ENCODE measurements at places on chromosomes 12 and 14.

GRCh38 chr12:94721173-94721572 is 70.8 kb upstream of the TMCC3 start:
- no peaks in the 10 kb centered on the region for H3K4me1 ChIP-seq
- H3K27me3 ChIP-seq, result no peaks in the 10 kb centered on the region
- no peak for DNase-seq
- H3K4me3 ChIP-seq, result no peak overlapping the region
- no peak overlapping the region for H3K27ac ChIP-seq

- H3K36me3 ChIP-seq, result no peaks in the 10 kb centered on the region
- H3K4me1 ChIP-seq, result peaks cover 7% of the 10 kb centered on the region
- H3K27ac ChIP-seq, result no peak overlapping the region
- H3K4me3 ChIP-seq, result no peak overlapping the region
Measured at GRCh38 chr12:54300225-54300731, 537 bp downstream of the NFE2 start.

- H3K4me1 ChIP-seq, result no peaks in the 10 kb centered on the region
- DNase-seq, result no peak
- no peak overlapping the region for H3K27ac ChIP-seq
- no peaks in the 10 kb centered on the region for H3K36me3 ChIP-seq
- H3K27me3 ChIP-seq, result no peaks in the 10 kb centered on the region
Measured at GRCh38 chr12:2295941-2296461, 243.2 kb downstream of the CACNA1C start.

- H3K27me3 ChIP-seq, result no peaks in the 10 kb centered on the region
- no peak overlapping the region for H3K4me3 ChIP-seq
- DNase-seq, result no peak
- no peaks in the 10 kb centered on the region for H3K4me1 ChIP-seq
- H3K36me3 ChIP-seq, result no peaks in the 10 kb centered on the region
Measured at GRCh38 chr12:68389305-68389704, 57.1 kb upstream of the MDM1 start.

DNA sequence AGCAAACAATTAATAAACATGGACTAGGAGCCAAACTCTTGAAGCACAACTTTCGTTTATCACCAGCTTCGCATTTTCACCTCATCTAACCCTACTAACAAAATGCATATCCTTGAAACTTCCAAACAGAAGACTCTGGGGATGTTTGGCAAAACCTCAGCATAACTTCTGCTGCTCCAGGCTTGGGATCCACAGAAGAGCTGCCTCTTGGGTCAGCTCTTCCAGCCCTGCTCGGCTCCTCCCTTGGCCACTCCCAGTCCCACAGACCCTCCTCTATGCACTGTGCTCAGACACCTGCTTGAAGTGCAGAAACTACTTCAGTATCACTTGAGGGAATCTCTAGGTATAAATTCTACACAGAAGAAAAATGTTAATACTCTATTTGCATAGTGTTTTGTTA is 110.0 kb upstream of the AMIGO2 start:
- H3K27ac ChIP-seq, result no peak overlapping the region
- H3K4me1 ChIP-seq, result peaks cover 4% of the 10 kb centered on the region
- DNase-seq, result no peak
- no peaks in the 10 kb centered on the region for H3K27me3 ChIP-seq
- H3K36me3 ChIP-seq, result no peaks in the 10 kb centered on the region

GRCh38 chr12:91984556-91984955 is 161.1 kb downstream of the BTG1 start:
- no peak for DNase-seq
- no peaks in the 10 kb centered on the region for H3K36me3 ChIP-seq
- no peak overlapping the region for H3K4me3 ChIP-seq
- no peaks in the 10 kb centered on the region for H3K4me1 ChIP-seq
- no peaks in the 10 kb centered on the region for H3K27me3 ChIP-seq
- no peak overlapping the region for H3K27ac ChIP-seq

GRCh38 chr12:22043943-22044342 is 2.1 kb upstream of the CMAS start:
- peak; percentile 92 for DNase-seq
- no peaks in the 10 kb centered on the region for H3K36me3 ChIP-seq
- no peak overlapping the region for H3K4me3 ChIP-seq
- H3K27me3 ChIP-seq, result no peaks in the 10 kb centered on the region
- peaks cover 12% of the 10 kb centered on the region for H3K4me1 ChIP-seq
